MG63 (cell line): ENCODE measurements at places on chromosomes 6 and 20. TPM values are rescaled to one million over a fixed set of nuclear protein-coding genes. Genes with fewer than 3 reads are reported as not detected.

The COL21A1 gene
- total RNA-seq: not detected in 2 replicates

- no peak for DNase-seq
Measured at GRCh38 chr6:136534268-136534667, 16.0 kb downstream of the MAP7 start.

The CYP24A1 gene
- total RNA-seq: not detected in 2 replicates

DNA sequence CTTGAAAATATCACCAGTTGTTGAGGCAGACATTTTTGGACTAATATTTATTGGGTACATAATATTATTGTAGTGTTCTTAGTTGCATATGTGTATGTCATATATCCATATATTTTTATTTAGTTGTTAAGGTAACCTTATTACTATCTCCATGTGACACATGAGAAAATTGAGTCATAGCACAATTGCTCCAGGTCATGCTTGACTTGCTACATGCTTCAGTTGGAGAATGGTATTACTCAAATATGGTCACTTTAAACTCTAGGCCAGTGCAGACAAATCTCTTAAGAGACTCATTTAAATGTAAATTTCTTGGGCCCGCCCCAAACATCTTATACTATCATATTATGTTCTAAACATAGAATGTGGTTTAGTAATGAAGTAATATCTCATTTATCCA is 246.1 kb downstream of the RIMS1 start:
- no peak for DNase-seq

The PEDS1 gene
- total RNA-seq: 18.2 and 31.6 TPM in 2 replicates

The NTSR1 gene
- 0.40 TPM in 1 of 2 replicates, not detected in the other for total RNA-seq

- no peak for DNase-seq
Measured at GRCh38 chr6:32603888-32604287, 14.2 kb upstream of the HLA-DRB1 start.

DNA sequence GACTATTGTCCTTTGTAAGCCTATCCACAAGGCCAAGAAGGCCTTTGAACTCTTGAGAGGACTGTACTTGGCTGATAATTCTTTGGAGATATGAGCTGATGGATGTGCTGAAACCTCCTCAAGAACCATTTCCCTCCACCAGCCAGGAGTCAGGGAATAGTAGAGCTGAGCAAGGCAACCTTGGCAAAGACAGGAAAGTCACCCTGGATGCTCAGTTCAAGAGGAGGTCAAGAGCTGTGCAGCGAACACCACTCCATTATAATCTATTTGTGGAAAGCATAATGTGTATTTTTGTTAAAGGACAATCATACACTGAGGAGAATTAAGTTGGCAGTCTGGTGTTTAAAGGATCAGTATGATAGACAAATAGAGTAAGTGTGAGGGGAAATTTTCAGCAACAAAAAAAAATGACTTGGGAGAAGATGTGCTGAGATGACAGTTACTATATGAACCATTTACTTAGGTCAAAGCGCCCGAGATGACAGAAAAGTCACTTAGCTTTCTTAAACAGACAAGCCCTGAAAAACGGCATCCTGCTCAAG is 177.2 kb upstream of the COL21A1 start:
- DNase-seq: no peak

The OPRL1 gene
- 1.2 and 3.9 TPM in 2 replicates for total RNA-seq

GRCh38 chr6:159941286-159942113 is 27.4 kb upstream of the IGF2R start:
- DNase-seq: no peak

GRCh38 chr6:129188795-129189194 is 305.9 kb downstream of the LAMA2 start:
- DNase-seq: no peak

DNA sequence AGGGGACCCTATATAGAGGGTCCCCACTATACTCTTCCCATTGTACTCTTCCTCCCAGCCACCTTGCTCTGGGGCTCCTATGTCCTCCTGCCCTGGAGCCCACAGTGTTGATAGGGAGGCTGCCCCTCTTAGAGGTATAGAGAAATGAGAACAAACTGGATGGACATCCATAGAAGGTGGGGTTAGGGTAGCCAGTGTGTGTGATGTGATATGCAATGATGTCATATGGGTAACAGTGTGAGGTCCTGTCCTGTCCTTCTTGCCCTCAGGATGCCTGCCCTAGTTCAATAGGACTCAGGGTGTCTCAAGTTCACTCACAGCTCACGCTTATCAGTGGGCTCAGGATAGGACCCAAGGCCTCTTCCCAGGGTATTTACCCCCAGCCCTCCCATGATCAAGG is 435 bp downstream of the PTCRA start:
- DNase-seq: no peak

- no peak for DNase-seq
Measured at GRCh38 chr6:146550911-146551310, 7.3 kb downstream of the RAB32 start.

The LRFN2 gene
- not detected in 2 replicates for total RNA-seq

The BACH2 gene
- total RNA-seq: not detected in 2 replicates

GRCh38 chr6:43931201-43931600 is 161.2 kb downstream of the VEGFA start:
- no peak for DNase-seq

DNA sequence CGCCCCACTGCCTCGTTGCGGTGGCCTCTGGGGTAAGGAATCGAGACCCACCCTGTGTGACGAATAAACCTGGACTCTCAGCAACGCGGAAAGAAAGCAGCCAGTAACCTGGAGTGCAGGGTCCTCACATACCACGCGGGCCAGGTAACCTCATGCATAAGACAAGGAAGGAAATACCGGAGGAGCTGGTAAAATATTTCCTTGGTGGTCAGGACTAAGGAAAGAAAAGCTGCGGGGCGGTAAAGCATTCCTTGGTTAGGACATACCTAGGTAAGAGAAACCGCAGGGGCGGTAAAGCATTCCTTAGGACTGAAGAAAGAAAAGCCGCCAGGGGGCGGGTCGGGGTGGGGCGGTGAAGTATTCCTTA is 80.7 kb downstream of the SYTL3 start:
- no peak for DNase-seq

DNA sequence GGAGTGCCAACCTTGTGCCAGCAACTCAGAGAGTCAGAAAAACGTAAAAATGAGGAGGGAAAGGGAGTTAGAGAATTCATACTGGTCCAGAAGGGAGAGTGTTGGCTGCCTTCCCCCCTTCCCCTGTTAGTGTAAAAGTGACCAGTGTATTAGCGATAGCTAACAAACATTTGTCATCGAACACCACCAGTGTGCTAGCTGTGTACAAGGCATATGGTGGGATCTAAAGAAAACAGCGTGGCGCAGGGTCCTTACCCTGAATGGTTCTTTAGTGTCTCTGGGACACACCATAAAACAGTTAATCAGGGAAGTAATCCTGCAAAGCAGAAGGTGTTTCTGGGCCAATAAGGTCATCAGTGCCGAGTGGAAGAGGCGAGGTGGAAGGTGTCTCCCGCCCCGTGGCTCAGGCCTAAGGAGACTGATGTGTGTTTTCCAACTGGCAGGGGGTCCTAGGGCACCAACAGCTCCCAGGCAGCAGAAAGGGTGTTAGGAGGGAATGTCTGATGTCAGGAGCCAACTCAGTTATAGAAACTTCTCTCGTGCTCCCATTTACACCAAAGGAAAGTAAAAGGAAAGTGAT is 91.9 kb downstream of the TCP11 start:
- DNase-seq: no peak

- DNase-seq: no peak
Measured at GRCh38 chr20:64100946-64101688, 6.2 kb downstream of the NPBWR2 start.

The HECA gene
- total RNA-seq: 4.0 and 4.8 TPM in 2 replicates

The GNAS-AS1 gene
- 1.1 and 1.7 TPM in 2 replicates for total RNA-seq

DNA sequence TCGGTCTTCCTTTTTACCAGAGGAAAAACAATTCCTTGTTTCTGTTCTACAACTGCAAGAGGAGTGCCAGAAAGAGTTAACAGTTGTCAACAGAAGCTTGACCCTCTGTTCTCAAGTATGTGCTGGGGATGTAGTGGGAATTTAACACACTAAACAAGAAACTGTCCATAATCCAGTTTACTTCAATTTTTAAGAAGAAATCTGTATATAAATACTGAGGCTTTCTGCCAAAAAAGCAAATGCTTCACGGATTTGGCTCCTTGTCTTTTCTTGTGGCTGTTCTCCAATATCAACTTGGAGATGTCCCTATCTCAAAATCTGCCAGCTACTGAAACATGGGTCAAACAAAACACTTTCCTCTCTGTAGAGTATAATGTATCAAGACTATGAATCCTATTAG is 26.8 kb downstream of the REV3L start:
- no peak for DNase-seq

DNA sequence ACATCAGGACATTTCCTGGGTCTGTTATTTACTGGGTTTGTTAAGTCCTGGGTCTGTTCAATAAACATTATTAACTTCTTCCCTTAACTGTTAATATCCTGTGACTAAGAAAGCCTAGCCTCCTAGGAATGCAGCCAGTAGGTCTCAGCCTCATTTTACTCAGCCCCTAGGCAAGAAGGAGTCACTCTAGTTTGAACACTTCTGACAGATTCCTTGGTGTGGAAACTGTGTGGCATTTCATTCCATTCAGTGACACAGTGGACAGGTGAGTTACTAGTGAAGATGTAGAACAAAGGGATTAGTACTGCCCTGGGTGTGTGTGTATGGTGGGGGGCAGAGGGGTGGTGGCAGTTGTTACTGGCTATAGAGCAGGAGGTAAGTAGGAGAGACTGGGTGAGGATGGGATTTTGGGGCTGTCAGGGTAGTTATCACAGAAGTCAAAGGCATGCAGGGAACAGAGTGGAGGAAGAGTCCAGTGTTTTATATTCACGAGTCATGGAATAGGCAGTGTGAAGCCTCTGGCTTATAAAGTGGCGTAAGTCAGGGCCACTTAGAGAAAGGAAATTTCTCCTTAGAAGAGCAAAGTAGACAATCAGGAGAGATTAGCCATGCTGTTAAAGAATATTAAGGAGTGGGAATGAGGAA is 28.4 kb downstream of the RNF182 start:
- no peak for DNase-seq
